ENCODE measurements at places on chromosomes 6 and 20.
A peak's percentile ranks its signal among the peaks of the same experiment; 100 is the strongest.

- no peak for DNase-seq
Observed at GRCh38 chr20:41446456-41446855, 79.8 kb upstream of the EMILIN3 start.

DNA sequence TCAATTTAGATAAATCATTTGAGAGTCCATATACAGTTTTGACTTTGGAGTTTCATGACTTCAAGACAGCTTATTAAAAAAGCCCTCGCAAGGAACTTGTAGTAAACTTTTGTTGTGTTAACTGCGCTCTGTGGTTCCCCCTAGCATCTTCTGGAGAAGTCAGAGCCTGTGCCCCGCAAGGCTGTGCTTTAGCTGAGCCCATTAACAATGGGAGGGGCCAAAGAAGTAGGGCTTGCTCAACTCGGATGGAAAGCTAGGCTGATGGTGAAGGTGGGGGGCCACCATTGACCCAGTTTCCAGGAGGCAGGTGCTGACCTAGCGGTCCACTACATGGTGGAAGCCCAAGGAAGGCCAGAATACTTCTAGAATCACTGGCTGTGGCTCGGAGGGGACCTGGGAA, 29.3 kb upstream of the OVOL2 start:
- no peak for DNase-seq

DNA sequence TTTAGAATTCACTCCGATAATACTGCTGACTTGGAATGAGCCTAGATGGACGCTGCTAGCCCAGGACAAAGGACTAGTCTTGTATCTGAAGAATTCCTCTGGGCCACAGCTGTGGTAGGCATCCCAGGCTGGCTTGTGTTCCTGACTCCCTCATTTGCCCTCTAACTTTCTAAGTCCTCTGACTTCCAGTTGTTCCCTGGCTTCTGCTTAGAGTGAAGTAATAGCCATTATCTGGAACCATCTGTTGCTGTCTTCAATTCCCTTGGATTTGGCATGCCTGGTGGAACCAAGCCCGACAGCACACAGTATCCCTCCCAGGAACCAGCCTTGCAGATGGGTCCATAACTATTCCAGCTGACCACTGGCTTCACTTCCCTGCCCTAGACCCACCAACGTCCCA, 376.0 kb downstream of the SYNE1 start:
- no peak for DNase-seq

DNA sequence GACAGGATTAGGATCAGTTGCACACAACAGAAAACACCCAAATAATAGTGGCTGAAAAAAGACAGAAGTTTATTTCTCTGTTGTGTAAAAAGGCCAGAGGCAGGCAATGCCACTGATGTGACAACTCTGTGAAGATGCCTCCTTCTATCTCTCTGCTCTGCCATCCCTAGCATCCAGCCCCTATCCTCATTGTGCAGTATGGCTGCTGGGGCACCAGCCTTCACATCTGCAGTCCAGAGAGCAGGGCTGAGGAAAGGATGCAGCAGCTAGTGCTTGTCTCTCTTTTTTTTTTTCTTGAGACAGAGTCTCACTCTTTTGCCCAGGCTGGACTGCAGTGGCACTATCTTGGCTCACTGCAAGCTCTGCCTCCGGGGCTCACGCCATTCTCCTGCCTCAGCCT, 6.4 kb upstream of the ADA start:
- no peak for DNase-seq

DNA sequence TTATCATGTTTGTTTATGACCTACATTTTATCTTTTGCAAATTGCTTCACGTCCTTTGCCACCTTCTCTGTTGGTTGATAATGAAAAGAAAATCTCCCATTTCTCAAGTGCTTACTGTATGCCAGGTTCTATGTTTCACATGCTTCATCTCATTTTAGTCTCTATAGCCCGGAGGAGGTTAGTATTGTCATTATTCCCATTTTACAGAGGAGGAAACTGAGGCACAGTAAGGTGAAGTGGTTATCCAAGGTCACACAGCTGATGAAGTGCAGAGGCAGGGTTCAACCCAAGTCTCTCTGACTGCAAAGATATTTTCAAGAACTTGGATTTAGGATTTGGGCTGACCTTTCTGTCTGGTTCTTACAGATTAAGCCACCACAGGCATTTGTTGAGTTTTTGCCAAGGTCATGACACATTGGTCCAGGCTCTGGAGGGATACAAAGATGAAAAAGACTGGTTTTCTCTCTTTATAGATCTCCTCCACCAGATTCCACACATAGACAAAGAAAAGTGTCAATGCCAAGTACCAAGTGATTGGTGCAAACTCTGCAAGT, 20.6 kb downstream of the CNBD2 start:
- DNase-seq = no peak

GRCh38 chr6:136079701-136080565, 170.2 kb downstream of the MTFR2 start:
- no peak for DNase-seq

GRCh38 chr6:87197547-87197946, 42.2 kb downstream of the ZNF292 start:
- peak; percentile 49 for DNase-seq

DNA sequence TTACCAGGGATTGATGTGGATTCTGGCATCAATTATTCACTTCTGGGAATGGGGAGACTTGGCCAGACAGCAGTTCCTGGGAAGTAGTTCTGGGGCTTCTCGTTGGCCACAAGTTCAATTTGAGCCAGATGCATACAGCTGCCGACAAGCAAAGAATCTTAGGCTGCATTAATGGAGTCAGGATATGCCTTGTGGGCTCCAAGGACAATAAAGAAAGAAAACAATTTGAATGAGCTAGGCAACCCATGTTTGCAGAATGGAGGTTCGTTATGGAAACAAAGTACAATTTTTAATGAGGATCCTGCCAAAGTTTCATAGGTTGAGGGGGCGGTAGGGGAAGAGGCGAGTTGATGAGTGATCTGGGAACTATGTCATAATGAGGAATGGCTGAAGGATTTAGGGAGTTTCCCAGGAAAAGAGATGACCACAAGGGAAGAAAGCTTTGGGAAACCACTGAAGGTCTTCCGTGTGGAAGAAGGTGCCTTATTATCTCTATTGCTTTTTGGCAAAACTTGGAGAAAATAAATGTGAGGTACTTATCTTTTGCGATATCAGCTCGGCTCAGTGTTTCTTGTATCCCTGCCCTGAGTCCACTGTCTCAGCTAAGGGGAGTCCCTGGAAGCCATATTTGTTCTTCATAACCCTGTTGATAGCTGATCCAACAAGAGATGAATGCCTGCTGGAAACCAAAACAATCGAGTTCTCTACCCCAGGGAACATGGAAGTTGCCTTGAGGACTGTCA, 181.0 kb upstream of the ZNF217 start:
- no peak for DNase-seq

GRCh38 chr20:58551631-58552030, 36.4 kb upstream of the APCDD1L start:
- no peak for DNase-seq

DNA sequence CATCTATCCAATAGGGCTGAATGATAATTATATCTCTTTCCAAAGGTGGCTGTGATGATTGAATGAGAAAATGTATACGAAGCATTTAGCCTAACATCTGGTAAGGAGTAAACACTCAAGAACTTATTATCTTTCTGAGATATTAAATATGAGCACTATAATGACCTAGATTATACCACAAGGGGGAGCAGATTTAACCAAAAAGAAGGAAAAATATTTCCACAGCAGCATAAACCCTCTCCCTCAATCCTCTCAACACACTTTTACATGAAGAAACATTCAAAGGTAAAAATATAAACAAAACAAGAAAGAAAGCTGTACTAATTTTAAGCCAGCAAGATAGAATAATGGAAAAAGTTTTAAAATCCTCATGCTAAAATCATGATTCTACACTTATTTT, 68.4 kb downstream of the SHPRH start:
- DNase-seq = no peak
